ENCODE measurements at places on chromosomes 2 and 18.

GRCh38 chr2:43298500-43298899 lies 72.1 kb upstream of the ZFP36L2 start:
- DNase-seq, result no peak

DNA sequence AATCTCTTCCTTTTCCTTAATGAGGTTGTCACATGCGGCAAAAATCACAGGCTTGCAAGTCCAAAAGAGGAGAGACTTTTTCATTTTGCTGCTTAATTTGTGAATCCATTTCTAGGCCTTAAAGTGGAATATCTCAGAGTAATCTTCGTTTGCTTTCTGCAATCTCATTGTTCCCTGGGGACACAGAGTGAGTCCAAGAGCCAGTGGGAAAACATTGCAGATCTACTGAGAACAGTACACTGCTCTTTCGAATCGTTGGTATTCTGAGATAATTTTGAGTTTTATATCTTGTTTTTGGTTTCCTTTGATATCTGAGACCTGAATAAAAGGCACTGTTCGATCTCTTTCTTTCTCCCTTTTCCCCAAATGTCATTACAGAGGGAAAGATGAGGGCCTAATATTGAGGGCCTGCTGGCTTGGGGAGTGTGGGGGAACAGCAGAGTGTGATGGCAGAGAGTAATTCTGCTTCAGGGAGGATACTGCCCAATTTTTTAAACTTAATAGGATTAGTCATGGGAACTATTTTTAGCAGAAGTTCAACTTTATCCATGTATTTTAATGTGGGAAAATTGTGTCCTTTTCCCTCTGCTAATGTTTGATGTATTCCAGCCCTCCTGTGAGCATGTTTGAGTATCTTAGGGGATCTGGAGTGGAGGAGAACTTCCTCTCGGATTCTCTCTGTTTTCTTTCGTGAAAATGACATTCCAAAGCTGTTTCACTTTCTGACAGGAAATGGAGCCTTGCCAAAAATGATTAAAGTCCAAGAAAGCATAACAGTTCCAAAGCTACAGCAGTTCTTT lies 418.2 kb upstream of the ZEB2 start:
- DNase-seq, result no peak

GRCh38 chr2:26772064-26773001 lies 8.2 kb downstream of the SLC35F6 start:
- DNase-seq, result no peak

DNA sequence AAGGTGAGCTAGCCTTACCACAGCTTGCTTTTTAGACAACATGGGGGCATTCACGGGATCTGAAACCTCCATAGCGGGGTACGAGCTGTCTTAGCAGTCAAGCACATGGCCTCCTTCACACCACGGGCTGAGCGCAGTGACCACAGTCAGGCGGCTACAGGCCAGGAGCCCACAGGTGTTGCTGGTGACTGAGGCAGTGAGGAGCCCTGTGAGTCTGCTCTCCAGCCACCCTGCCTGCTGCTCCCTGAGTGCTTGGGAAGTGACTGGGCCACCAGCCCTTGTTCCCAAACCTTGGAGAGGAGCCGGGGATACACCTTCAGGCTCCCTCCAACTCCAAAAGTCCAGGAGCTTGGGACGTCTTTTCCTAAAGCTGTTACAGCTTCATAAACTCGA lies 418.1 kb upstream of the MYT1L start:
- no peak for DNase-seq

DNA sequence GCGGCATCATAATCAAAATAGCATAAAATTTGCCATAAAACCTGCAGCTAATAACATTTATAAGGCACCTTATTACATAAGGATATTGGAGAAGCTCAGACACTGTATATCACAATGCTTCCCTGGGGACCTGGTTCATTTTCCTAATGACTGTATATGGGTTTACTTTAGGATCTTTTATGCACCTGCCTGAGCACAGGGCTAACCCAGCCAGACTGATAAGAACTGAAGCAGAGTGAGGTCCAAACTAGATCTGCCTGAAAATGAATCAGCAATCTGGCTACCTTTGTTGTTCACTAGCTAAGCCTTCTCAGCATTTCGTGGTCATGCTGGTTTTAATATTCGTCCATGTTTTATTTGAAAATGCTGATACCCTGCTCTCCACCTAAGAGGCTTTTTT lies 1922.3 kb upstream of the CELF4 start:
- DNase-seq, result no peak

GRCh38 chr2:102527086-102527485 lies 54.1 kb downstream of the SLC9A4 start:
- no peak for DNase-seq

DNA sequence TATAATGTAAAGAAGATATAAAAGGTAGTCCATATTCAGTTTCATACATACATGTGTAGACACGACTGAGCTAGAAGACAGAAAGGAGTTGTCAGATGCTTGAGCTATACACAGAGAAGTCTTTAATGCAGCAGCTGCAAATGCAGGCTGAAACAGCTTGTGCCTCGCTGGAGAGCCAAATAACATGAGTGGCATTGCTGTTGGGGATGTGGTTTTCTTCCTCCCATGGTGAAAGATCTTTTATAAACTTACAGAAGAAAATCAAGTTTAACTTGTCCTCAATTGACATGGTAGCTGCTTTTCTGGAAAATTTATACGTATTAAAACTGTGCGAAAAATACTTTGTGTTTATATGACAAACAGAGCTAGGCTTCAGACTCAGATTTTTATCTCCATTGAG lies 16.4 kb upstream of the IL1R1 start:
- DNase-seq, result no peak

DNA sequence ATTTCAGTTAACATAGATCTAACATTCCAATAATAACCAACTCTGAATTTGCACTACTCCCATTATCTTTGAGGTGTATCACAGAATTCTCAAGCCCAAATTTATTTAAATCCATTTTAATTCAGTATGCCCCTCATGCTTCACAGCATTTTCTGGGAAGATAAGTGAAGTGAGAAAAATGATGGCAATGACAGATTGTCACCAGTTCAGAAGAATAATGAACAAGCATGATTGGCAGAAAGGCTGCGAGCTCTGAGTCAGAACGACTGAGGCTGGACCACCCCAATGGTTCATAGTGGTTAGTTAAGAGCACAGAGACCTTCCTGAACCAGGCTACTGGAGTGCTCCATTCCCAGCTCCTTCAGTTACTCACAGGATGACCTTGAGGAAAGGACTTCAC lies 4.9 kb downstream of the SPRED2 start:
- DNase-seq, result no peak

DNA sequence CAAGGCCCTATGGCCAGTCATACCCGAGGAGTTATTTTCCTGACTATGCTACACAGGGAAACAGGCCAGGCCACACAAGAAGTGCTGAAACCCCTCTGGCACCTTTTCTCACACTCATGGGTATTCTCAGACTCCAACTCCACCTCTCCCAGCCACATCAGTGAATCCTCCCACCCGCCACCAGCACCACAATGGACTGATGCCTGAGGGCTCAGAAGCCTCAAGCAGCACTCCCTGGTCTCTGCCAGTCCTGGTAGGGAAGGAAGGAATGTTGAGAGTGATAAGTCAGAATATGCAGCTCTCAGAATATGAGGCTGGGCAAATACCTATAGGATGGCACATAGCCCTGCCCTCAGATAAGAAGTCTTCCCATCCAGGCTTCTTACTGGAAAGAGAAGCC lies 391.1 kb downstream of the ALK start:
- no peak for DNase-seq

Data from stimulated activated CD4-positive, alpha-beta T cell treated with anti-CD3 and anti-CD28 coated beads, Interleukin-12 subunit alpha, Interleukin-12 subunit beta, amount 100 ng/mL, for 24 hours (primary cell).